Frontal cortex (tissue), 4 donors: ENCODE measurements at places on chromosomes 5 and 9. TPM values are rescaled to one million over a fixed set of nuclear protein-coding genes. Genes with fewer than 3 reads are reported as not detected.

ABLIM3 gene
- total RNA-seq = 10.6 TPM

ISL1 gene
- 2.4 TPM for total RNA-seq

DIRAS2 gene
- 55.4 TPM for total RNA-seq

ZMAT2 gene
- 68.1 TPM for total RNA-seq

ANKRD34B gene
- 0.41 TPM for total RNA-seq

CDH12 gene
- total RNA-seq = 38.3 TPM

PCAT7 gene
- not detected for total RNA-seq

HTR4 gene
- 1.2 TPM for total RNA-seq

NANS gene
- total RNA-seq = 22.8 TPM

IL13 gene
- not detected for total RNA-seq

ZNF483 gene
- total RNA-seq = 37.1 TPM

MELK gene
- 8.2 TPM for total RNA-seq

TLX3 gene
- not detected for total RNA-seq

ZBTB26 gene
- 9.8 TPM for total RNA-seq

C5orf15 gene
- 64.4 TPM for total RNA-seq
